NCI-H460 (cell line): ENCODE measurements at places on chromosomes 3 and 15.

DNA sequence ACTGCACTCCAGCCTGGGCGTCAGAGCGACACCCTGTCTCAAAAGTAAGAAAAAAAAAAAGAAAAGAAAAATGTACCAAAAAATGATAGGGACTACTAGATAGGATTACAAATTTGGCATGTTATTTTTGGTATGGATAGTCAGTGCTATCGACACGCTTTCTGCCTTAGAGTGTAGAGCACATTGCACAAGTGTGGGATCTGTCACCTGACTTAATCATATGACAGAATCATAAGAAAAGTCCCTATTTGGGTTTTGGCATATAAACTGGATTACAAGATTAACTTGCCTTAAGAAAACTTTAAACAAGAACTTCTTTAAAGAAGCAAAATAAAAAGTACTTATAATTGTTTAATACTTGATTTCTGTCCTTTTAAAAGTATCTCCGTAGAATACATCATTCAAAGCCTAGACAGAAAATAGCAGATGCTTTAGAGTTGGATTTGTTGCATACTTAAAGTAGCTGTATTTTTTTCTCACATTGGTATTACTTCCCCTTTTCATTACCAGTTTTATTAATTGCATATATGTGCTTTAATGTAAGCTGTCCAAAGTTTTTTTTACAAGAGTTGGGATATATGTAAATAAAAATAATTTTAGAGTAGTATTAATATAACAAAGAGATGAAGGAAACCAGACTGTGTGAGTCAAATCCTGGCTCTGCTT lies 7.8 kb downstream of the ATP6V1A start:
- DNase-seq, result no peak

GRCh38 chr15:84908564-84908963 lies 24.1 kb downstream of the SLC28A1 start:
- no peak for DNase-seq

GRCh38 chr3:177615015-177615414 lies 417.7 kb upstream of the TBL1XR1 start:
- no peak for DNase-seq

- DNase-seq, result peak; percentile 23
These were observed 36.7 kb upstream of the NDUFB4 start for GRCh38 chr3:120559242-120560061.

GRCh38 chr3:12149029-12149428 lies 9.7 kb downstream of the TIMP4 start:
- no peak for DNase-seq

DNA sequence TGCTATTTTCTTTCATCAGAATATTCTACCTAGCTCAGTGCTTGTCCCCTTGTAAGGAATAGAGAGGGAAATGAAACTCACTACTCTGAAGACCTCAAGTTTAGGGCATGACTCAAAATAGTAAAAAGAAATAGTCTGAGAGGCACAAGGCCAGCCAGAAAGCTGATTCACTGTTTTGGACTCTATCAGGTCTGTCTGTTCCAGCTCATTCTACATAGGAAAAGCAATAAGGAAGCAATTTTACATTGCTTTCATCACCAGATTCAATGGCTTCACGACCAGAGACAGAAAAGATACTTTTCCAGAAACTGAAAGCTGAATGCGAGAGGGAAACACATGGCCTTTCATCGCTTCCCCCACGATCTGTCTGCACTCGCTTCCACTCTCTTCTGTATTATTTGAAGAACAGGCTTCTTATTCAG lies 276.0 kb downstream of the GBE1 start:
- no peak for DNase-seq

- no peak for DNase-seq
These were observed 144.6 kb downstream of the DUT start for GRCh38 chr15:48475600-48476395.

GRCh38 chr15:65789759-65790425 lies 2.2 kb downstream of the DENND4A start:
- DNase-seq, result no peak

- no peak for DNase-seq
These were observed 20.8 kb upstream of the NXPE3 start for GRCh38 chr3:101758224-101758623.

DNA sequence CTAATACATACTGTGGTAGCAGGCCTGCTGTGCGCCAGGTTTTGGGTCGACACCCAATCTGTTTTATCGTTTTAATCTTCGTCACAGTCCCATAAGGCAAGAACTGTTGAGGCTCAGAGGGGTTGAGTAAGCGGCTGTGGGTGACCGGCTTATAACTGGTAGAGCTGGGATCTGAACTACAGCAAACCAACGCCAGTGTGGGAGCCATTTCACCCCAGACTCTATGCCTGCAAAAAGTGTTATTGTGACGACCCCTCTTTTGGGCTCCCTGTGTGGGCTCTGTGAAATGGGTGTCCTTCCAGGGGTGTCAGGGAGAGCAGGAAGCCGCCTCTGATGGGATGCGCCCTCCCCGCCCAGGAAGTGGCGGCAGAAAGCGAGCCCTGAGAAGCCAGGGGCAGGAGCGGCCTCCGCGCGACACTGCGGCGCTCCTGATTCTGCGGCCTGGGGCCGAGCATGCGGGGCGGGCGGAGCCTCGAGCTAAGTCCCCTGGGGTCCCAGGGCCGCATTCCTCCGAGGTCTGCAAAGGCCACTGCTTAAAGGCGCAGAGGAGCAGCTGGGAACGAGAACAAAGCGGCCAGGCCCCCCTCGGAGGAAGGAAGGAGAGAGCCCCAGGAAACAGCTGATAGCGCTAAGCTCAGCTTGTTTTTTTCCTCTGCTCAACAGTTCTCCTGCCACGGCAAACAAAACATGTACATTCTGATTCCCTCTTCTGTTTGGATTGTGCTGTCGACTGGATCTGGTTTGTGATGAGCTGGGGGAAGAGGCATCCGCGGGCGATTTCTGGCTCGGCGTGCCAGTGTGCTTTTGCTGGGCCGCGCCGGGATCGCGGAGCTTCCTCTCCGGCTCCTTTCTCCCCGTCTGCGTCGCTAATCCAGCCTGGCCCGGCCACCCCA lies 33.9 kb downstream of the GRK7 start:
- DNase-seq, result no peak

GRCh38 chr3:25689226-25689625 lies 24.5 kb upstream of the TOP2B start:
- DNase-seq, result no peak

- DNase-seq, result no peak
These were observed 2.5 kb downstream of the OSBPL10 start for GRCh38 chr3:31978553-31978952.

- DNase-seq, result no peak
These were observed 183.3 kb downstream of the PDE8A start for GRCh38 chr15:85164841-85165466.

- no peak for DNase-seq
These were observed 226.2 kb upstream of the IGF1R start for GRCh38 chr15:98422130-98422478.

- DNase-seq, result no peak
These were observed 242.8 kb downstream of the BBX start for GRCh38 chr3:107765524-107765923.

DNA sequence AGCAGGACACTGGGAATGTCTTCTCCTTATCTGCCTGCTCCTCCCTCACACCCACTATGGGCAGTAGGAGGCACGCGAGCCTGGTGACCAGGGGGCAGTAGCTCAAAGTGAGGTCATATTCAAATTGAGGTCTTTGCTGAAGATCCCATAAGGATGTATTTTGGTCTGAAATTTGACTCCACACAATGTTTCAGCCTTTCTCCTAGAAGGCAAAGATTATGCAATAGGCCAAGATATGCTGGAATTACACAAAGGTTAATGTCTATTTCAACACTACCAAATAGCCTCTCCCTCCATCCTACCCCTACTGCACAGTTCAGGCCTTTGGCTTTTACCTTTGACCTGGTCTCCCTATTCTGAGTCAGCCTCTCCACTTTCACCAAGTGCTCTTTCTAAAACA lies 203.0 kb downstream of the TIGIT start:
- DNase-seq, result no peak

DNA sequence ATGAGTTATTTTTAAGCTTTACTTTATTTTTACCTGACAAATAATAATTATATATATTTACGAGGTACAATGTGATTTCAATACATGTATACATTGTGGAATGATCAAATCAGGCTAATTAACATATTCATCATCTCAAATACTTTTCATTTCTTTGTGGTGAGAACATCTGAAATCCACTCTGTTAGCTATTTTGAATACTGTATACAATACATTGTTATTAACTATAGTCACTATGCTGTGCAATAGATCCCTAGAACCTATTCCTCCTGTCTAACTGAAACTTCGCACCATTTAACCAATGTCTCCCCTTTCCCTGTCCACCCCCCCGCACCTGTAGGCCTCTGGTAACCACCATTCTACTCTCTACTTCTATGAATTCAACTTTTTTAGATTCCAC lies 7.9 kb upstream of the SPPL2A start:
- no peak for DNase-seq

DNA sequence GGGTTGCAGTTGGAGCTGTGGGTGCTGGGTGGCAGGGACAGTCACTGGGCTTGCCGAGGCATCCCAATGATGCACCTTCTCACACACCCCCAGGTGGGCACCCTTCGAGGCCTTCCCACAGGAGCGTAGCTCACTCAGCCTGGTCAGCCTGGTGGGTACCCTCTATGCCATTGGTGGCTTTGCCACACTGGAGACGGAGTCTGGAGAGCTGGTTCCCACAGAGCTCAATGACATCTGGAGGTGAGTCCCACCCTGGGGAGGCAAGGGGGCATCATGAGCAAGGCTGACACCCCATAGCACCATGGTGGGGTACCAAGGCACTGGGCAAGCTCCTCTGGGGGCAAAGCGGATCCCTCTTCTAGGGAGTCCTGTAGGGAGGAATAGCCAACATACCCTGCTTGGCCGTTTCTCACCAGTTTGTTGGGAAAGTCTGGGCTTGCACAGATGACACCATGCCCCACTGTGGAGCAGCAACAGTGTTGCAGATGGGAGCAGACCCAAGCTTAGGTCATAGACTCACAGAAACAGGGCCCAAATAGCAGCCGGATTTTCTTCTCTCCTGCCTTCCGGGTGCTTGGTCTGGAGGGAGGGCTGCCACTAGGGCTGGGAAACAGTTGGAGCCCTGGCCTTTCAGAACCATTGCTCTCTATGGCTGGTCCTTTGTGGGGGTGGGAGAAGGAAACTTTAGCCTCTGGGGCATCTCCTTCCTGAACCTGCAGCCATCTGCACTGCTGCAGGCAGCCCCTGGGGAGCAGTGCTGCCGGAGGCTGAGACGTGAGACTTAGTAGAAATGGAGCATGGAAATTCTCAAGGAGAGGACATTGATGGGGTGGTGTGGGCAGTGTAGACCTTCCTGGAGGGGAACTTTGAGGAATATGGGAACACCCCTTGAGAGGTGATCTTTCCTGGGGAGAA lies 5.7 kb downstream of the KLHL40 start:
- no peak for DNase-seq

GRCh38 chr3:59212128-59212779 lies 162.4 kb upstream of the CFAP20DC start:
- DNase-seq, result peak; percentile 29

GRCh38 chr15:86236356-86237110 lies 156.9 kb downstream of the AGBL1 start:
- no peak for DNase-seq

- no peak for DNase-seq
These were observed 2.1 kb upstream of the FURIN start for GRCh38 chr15:90866161-90866715.

DNA sequence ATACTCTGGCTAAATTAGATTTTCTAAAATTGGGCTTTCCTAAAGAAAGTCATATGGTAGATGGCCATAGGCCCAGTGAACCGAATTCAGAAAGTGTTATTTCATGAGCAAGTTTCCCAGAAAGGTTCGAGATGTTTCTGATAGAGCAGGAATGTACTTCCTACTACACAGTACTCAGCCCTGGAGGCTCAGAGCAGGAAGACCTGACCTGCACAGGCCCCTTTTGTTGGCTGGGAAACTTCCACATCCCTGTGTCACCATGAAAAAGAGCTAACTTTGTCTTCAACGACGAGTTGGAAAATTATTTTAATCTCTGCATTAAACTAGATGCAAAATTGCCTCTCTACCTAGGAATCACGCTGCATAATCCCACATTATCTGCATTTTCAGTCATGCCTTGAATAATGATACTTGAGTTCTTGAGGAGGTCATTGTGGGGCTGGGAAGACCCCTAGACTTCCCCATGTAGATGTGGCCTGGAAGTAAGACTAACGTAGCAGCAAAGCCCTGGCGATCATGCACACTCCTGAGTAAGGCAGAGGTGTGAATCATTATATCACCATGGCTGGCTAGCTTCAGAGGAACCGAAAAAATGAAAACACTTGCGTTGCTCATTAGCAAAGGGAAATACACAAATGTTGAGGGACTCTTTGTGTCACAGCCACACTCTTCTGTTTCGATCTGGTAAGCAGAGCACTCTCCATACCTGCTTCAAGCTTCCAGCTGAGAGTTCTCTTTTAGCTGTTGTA lies 47.1 kb downstream of the CMTM7 start:
- no peak for DNase-seq

- no peak for DNase-seq
These were observed 38.2 kb downstream of the ABI3BP start for GRCh38 chr3:100954990-100955389.

GRCh38 chr15:39479911-39480310 lies 101.0 kb upstream of the THBS1 start:
- DNase-seq, result no peak

DNA sequence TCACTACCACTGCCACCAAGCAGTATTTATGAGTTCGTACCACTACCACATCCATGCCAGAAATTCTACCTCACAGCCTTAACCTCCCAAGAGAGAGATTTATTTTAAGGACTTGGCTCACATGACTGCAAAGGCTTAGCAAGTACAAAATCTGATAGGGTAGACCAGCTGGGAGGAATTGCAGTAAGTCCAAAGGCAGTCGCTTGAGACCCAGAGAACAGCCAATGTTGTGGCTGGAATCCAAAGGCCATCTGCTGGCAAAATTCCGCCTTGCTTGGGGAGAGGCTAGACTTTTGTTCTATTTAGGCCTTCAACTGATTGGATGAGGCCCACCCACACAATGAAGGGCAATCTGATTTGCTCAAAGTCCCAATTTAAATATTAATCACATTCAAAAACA lies 101.4 kb upstream of the STT3B start:
- no peak for DNase-seq

GRCh38 chr3:9784965-9785364 lies 7.3 kb downstream of the TADA3 start:
- DNase-seq, result no peak

GRCh38 chr3:105722943-105723556 lies 145.8 kb downstream of the CBLB start:
- no peak for DNase-seq

- DNase-seq, result no peak
These were observed 230.0 kb upstream of the CTNNB1 start for GRCh38 chr3:40969341-40969740.

DNA sequence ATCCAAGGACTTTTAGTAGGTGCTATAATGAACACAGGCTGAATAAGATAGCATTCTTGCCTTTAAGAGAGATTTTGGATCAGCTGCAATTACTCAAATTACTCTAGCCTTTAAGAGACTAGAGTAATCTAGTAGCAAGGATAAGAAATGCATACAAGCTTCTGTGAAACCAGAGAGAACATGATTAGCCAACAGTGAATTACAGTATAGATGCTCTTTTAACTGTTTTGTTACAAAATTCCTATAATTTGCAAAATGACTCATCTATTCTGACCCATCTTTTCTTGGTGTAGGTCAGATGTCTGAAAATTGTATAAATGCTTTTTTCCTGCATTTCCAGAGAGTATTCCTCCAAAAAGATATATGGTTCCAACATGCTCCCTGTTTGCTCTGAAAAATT lies 66.9 kb downstream of the CEP63 start:
- DNase-seq, result no peak

- no peak for DNase-seq
These were observed 89.3 kb upstream of the IGSF10 start for GRCh38 chr3:151550025-151550618.

- DNase-seq, result no peak
These were observed 4.1 kb upstream of the HEXA start for GRCh38 chr15:72379856-72380430.

GRCh38 chr15:94282269-94283250 lies 51.2 kb downstream of the MCTP2 start:
- DNase-seq, result no peak
